ENCODE measurements at places on chromosomes 3 and 15.

DNA sequence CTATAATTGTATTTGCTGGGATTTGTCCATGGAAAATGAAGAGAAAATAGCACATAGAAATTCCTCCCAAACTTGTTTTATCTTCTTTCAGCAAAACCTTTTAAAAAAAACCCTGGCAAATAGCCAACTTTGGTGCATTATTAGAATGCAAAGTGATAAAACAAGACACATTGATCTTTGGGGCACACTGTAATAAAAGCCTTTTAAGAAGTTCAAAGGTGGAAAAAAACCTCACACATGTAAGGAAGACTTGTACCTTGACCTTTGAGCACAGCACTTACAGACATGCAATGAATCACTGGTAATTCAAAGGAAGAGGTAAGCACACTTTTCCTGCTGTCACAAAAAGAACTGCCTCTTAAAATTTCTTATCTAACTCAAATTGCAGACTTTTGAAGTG, 8.0 kb upstream of the MORC1 start:
- DNase-seq = no peak

- DNase-seq = no peak
These were observed 2.3 kb upstream of the SLC2A2 start for GRCh38 chr3:171028779-171029232.

DNA sequence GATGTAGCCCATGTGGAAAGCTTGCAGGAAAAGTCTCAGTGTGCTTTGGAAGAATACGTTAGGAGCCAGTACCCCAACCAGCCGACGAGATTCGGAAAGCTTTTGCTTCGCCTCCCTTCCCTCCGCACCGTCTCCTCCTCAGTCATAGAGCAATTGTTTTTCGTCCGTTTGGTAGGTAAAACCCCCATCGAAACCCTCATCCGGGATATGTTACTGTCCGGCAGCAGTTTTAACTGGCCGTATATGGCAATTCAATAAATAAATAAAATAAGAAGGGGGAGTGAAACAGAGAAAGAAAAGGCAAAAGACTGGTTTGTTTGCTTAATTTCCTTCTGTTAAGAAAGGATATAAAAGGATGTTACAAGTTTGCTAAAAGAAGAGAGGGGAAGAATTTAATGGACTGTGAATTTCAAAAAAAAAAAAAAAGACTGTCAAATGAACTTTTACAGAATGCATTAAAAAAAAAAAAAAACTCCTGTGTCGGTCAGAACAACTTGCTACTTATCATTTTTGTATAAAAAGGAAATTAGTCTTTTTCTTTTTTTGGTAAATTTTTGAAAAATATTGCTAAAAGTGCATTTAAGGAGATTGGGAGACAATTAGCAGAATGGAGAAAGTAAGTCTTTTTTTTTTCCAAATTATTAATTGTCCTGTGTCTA, 7.0 kb downstream of the NR2F2 start:
- no peak for DNase-seq

- no peak for DNase-seq
These were observed 58.2 kb downstream of the SNRK start for GRCh38 chr3:43344520-43344919.

DNA sequence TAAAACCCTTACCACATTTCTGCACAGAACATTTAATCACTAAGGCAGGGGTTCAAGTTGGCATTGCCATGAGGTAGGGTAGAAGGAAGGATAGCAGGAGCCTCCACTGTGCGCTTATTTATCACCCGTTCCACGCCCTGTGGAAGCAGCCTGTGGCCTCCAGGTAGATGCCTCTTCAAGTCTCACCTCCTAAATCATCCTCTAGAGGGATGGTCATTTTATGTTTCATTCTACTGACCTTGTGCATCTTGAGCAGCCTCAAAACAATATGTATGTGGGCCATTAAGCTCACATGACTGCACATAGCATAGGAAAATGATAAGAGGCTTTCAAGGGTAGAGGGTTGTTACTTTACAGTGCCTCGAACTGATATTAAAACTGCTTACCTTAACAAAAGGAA, 546.2 kb downstream of the GRM7 start:
- DNase-seq = no peak

GRCh38 chr15:58987036-58987435, 427 bp upstream of the RNF111 start:
- DNase-seq = no peak

GRCh38 chr3:72186400-72186855, 401.5 kb upstream of the PROK2 start:
- no peak for DNase-seq

DNA sequence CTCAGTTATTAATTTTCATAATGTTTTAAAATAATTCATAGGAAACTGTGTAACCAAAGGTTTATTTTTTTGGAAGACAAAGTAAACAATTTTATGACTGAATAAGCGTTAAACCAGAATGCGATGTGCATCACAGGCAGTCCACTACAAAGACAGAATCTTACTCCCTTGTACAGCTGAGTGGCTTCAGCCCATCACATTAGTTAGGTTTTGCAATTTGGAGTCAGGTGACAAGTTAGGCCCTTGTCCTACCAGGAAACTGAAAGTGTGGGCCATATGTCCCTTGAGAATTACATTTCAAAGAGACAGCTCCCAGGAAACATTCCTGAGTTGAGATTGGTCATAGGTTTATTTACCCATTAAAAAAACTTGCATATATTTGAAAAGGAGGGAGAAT, 156.3 kb downstream of the MEX3B start:
- DNase-seq = no peak

DNA sequence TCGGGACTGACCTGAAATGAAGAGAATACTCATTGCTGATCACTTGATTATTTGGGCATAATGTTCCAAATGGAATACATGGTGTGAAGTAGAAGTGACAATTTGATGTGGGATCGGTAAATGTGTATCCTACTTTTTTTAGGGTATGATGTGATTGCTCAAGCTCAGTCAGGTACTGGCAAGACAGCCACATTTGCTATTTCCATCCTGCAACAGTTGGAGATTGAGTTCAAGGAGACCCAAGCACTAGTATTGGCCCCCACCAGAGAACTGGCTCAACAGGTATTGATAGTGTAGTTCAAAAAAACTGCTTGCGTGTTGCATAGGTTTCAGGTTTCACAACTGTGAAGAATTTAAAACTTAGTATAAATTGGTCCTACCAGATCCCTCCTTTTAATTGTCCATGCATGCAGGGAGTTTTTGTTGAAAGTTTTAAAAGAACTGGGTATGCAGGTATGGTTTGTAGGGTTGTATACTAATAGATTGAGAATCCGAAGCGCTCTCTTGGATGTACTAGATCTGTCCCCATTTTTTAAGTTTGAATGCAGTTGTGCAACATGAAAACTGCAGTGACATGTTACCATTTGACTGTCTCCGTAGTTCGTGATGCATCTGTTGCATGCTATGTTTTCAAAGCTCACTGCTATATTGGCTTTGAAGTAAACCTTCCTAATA, 1.6 kb downstream of the EIF4A2 start:
- no peak for DNase-seq

DNA sequence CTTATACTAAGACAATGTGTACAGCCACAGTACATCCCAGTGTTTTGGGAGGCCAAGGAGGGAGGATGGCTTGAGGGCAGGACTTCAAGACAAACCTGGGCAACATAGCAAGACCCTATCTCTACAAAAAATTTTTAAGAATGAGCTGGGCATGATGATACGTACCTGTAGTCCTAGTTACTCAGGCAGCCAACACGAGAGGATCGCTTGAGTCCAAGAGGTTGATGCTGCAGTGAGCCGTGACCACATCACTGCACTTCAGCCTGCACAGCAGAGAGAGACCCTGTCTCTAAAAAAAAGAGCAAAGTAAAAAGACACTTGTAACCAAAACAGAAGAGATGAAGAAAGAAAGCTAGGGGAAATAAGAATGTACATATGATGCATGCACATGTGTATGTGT, 38.5 kb downstream of the HES1 start:
- no peak for DNase-seq

DNA sequence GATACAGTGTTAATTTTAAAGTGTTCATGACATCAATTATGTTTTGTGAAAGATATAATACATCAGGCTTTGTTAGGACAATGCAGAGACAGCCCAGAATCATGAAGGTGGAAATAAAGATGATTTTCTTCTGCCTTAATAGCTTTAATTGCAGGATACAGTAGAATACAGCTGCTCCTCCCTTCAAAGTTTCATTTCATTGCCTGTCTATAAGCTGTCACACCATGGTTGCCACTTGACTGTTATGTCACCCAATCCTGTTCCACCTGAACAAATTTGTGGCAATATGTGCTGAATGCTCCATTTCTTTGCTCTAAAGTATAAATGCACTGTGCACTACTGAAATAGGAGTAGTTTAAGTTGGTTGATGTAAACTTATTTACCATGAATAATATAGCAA, 537.8 kb upstream of the ROBO2 start:
- no peak for DNase-seq

GRCh38 chr3:13846716-13847570, 32.9 kb downstream of the WNT7A start:
- DNase-seq = no peak

DNA sequence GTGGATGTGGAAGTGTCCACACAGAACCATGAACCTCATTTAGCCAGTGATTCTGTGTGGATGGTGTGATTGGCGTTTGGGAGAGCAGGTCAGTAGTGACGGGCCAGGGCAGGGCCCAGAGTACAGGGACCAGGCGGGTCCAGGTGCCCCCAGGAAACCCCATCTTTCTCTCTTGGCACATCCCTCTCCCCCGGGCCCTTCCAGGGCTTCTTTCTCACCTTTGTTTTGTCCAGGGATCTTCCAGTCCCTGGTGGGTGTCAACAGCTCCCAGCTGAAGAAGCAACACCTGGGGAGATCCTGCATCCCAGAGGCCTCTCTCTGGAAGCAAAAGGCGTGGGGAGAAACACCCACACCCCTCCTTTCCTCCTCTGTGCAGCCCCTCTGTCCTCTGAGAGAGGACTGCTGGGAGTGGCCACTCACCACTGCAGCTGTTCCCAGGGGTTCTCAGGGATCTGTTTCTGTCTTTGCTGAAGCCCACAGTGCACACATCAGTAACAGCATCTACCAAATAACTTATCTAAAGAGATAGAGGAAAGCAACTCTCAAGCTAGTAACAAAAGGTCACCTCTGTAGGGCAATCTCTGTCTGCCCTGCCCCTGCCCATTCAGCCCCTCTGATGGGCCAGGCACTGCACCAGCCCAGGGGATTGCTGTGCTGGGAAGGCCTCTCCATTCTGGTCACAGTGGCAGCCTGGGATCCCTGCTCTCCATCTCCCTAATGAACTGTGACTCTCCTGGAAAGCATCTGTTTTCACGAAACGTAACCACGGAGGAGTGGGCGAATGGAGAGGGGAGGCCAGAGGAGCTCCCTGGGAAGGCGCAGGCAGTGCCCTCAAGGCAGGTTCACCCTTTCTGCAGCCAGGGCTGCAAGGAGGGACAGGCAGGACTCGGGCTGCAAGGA, 98.3 kb upstream of the ALDH1A3 start:
- no peak for DNase-seq

DNA sequence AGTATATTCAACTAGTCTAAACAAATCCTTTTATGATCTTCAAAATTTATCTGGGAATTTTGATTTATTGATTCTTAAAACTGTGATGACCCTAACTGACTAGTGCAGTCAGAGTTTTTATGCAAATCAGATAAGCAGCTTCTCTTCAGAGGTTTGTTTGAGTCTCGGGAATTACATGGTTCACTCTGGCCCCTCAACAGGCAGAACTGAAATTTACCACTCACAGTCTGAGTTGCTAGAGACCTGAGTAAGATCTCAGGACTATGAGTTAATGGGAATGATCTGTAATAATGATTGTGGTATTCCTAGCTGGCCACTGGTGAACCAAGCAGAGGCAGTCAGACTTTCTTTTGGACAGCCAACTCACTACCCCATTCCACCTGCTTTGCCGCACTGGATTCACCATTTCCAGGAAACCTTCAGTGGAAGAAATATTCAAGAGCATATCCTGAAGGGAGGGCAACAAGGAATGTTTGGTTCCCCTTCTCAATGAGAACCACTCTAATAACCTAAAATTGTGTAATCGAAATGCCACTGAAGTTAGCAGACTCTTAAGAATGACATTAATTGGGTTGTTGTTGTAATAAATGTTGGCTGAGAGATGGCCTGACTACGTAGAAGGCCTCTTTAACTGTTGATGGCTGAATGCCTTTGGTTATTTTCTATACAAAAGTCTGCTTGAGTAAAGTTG, 11.5 kb upstream of the DNAJC13 start:
- no peak for DNase-seq

DNA sequence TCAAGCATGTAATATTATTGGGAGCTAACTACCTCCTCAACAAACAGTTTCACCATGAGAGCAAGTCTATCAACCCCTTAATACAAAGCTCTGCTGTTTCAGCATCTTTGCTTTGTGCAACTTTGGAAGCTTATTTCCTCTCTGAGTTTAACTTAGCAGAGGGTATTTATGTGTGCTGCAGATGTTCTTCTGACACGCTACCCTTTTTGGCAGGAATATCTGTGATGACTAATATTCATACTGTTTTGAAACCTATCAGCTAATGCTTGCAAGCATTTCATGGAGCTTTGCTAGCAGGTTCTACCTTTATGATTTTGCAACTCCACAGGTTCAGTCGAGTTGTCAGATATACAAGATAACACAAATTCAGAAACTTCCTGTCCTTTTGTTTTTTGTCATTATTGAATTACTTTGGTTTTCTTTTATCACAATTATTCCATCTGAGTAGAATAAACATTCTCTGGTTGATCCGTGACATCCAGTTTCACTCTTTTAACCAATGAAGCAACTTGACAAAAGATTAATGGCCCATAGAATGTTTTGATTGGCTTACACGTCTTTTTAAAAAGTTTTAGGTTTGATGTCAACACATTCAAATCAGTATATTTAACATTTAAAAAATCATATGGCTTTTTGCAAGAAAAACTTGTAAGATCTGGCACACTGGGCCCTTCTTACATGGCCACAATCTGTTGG, 1.7 kb upstream of the SLC9A9 start:
- no peak for DNase-seq

DNA sequence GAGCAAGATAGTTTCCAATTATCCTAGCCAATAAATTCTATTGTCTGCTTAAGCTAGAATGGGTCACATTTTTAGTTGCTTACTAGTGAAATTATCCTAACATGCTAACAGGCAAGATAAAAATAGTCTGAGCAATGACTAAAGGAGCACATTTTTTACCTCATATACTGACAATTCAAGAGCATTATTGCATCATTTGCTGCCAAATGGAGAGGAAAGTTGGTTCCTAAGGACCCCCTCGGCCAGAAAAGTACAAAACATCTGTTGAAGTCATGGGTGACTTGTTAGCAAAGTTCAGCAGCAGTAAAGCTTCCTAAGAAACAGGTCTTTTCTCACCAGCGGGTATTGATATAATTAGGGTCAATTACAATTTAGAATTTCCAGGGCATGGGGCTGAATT, 1001.0 kb downstream of the FHIT start:
- no peak for DNase-seq

DNA sequence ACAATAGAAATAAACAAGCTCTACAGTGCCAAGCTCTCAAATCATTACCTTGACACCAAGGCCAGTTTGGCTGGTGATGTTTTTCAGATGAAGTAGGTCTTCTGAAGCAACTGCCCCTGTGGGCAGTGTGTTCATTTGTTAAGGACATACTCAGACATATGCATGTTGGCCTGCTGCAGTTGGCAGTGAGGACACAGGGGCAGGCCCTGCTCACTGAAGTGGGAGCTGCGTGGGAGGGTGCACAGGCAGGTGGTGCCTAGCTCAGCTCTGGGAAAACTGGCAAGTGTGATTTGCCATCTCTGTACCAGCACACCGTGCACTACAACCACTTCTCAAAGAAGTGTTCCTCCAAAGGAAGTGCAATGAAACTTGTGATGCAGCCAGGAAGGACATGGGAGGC, 28.5 kb upstream of the SNRK start:
- DNase-seq = no peak
